Epithelial cell of esophagus (primary cell): ENCODE measurements at places on chromosomes 7 and 10.
A peak's percentile ranks its signal among the peaks of the same experiment; 100 is the strongest.

- DNase-seq = no peak
These were observed 164.0 kb downstream of the NPSR1 start for GRCh38 chr7:34821932-34822558.

DNA sequence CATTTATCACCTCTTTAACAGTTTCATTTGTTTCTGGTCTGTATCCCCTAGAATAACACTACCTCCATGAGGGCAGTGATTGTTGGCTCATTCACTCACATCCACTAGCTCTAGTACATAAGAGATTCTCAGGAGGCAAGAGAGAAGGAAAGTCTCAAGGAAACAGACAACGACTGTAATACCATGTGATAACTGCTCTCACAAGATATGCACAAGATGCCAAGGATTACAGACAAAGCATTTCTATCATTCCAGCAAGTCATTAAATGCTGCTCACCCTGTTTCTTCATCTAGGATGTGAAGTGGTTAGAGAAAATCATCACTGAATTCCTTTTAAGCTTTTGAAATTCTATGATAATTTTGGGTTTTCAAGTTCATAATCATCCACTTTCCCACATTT lies 115.3 kb downstream of the HIBADH start:
- no peak for DNase-seq

DNA sequence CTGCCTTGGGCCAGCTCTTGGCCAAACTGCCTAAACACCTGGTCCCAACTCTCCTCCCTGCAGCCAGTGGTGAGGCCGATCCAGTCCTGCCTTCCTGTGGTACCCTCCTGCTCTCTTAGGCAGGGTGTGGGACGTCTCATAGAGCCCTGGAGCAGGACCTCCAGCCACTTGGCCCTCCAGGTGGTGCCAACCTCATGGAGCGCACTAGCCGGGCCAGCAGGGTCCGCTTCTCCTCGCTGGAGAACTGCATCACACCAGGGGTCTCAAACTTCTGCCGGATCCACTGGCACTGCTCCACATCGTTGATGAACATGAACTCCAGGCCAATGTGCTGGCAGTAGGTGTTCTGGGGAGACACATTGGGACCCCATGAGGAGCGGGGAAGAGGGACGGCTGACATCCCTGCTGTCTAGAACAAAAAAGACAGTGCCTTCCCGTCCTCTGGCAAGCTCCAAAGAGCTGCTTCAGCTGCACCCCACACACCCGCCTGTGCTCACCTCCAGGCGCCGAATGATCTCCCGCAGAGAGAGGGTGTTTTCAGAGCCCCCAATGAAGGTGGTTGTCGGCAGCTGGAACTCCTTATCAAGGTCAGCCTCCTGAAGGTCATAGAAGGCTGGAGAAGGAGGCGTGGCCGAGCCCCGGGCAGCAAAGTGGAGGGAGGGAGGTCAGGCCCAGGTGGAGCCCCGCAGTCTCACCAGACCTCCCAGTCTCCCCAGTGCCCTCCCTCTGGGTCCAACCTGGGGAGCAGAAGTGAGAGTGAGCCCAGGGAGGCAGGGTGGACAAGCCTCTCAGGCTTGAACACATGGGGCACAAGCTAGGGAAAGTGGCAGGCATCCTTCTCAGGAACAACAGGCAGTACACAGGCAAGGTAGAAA lies 10.2 kb downstream of the OGDHL start:
- no peak for DNase-seq

DNA sequence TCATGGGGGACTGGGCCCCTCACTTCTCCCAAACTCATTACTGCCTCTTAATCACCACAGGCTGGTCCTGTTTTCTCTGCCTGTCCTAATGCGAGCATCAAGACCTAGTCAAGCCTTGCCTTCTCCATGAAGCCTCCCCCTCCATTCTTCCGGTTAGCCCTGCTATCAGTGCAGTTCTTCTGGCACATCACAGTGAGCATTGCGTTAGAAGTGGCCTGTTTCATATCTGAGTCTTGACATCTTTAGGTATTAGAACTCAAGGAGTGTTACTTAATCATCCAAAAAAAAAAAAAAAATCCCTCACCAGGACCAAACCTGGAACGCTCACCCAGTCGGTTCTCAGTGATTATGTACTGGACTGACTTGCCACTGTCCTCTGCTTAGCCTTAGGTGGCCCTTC lies 17.4 kb downstream of the SNX10 start:
- no peak for DNase-seq

GRCh38 chr10:120927352-120927751 lies 76.2 kb downstream of the WDR11 start:
- no peak for DNase-seq

DNA sequence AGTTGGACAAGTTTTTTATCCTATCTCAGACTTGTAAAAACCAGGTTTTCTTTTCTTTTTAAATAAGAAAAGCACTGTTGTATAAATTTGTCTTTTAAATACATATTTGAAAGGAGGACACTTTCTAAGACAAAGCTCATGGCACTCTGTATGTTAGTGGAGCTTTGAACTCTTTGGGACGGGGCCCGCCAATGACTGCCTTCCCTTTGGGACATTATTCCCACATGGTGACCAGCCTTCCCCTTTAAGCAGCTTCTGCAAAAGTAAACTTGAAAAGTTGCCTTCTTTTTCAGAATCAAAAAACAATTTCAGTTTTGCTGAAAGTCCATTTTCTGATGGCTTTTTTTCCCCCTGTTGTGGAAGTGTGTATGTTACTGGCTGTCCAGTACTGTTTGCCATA lies 1.8 kb downstream of the CUX1 start:
- DNase-seq = no peak

GRCh38 chr10:119360181-119360921 lies 153.0 kb downstream of the GRK5 start:
- DNase-seq = no peak

DNA sequence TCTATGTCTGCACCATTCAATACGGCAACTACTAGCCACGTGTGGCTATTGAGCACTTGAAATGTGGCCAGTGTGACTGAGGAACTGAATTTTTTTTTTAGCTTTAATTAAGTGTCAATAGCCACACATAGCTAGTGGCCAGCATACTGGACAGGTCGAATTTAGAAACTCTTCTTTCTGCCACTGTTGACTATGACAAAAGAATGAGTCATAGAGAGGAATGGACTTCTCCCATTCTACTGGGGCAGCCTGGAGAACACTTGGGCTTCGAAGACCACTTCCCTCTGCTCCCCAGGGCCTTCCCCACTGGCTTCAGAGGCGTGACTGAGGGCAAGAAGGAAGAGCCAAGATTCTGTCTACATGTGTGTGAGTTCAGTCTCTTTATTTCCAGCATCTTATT lies 137.5 kb downstream of the SNX10 start:
- no peak for DNase-seq

- DNase-seq = peak; percentile 85
These were observed 141.6 kb upstream of the AKR1E2 start for GRCh38 chr10:4684434-4684833.

- no peak for DNase-seq
These were observed 3.1 kb upstream of the ADAM12 start for GRCh38 chr10:126391192-126391885.
